ENCODE measurements at places on chromosomes 1 and 21.
A peak's percentile ranks its signal among the peaks of the same experiment; 100 is the strongest.

- no peak for DNase-seq
Observed at GRCh38 chr1:116537040-116537831, 33.6 kb downstream of the CD58 start.

DNA sequence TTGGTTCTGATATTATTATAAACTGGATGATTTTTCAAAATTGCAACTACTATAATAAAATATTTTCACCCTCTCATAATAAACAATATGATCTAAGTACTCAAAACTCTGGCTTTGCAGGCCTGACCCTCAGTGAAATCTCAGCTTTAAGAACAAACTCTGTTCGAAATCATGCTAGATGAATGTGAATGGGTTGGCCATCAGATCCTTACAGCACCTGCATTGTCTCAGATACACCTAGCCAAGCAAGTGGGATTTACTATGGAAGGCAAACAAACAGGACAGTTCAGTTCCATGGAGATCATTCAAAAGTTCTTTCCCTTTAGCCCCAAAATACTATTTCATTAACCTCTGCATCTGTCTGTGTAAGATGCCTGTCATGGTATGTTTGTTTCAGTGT lies 44.8 kb downstream of the STYXL2 start:
- no peak for DNase-seq

GRCh38 chr1:184035719-184036516 lies 1.6 kb downstream of the COLGALT2 start:
- DNase-seq = peak; percentile 4

GRCh38 chr1:111879081-111879480 lies 110.4 kb downstream of the KCND3 start:
- no peak for DNase-seq

- DNase-seq = no peak
Observed at GRCh38 chr1:28139025-28139712, 37.3 kb downstream of the PTAFR start.

DNA sequence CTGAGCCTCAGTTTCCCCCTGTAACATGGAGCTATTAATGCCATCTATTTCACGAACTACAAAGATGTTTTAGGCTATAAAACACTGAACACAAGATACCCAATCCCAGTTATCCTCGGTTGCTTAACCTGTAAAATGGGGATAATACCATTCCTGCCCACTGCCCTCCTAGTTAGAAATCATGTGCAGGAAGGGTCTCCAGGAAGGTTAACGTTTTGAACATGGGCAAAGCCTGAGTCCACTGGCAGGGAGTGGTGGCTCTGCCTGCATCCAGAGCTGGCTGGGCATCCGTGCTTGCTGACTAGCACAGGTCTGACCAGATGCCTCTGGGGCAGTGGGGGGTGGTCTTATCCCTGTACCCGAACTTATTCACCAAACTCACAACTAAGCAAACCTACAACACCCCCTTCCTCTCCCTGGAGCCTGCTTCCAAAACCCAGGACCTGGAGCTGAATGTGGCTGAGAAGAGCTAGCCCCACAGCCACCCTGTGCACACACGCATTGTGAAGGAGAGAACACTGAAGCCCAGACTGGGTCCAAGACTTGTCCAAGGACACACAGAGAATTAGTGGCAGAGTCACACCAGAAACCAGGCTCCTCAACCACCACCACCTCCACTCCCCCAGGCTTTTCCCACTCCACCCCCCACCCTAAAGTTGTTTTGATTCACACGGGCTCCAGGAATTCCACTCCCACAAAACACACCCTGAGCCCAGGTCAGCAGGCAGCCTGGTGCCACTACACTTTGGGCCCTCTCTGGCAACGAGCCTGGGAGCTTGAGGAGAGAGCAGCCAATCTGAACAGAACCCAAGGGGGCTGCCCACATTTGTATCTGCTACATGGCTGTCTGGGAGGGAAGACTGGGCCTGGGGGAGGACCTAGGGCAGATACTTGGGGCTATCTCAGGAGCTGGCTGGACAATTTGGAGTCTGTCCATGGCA lies 1.6 kb downstream of the E2F2 start:
- DNase-seq = no peak

GRCh38 chr1:26277261-26277661 lies 2.6 kb upstream of the SH3BGRL3 start:
- DNase-seq = no peak

- no peak for DNase-seq
Observed at GRCh38 chr1:1128454-1129139, 12.7 kb upstream of the C1orf159 start.

DNA sequence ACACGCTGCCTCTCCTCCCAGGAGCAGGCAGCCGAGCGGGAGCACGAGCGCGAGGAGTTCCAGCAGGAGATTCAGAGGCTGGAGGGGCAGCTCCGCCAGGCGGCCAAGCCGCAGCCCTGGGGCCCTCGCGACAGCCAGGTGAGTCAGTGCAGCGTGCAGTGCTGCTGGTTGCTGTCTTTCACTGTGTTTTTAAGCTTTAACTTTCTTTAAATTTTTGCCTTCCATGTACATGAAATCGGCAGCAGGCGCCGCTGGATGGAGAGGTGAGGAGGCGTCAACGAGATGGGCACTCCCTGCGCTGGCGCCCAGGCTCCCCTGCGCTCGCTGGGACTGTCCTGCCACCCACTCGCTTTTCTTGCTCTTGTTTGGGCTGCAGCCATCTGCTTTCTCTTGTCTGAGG lies 60.7 kb upstream of the DIP2A start:
- no peak for DNase-seq

- no peak for DNase-seq
Observed at GRCh38 chr1:219806020-219806419, 122.3 kb downstream of the SLC30A10 start.

DNA sequence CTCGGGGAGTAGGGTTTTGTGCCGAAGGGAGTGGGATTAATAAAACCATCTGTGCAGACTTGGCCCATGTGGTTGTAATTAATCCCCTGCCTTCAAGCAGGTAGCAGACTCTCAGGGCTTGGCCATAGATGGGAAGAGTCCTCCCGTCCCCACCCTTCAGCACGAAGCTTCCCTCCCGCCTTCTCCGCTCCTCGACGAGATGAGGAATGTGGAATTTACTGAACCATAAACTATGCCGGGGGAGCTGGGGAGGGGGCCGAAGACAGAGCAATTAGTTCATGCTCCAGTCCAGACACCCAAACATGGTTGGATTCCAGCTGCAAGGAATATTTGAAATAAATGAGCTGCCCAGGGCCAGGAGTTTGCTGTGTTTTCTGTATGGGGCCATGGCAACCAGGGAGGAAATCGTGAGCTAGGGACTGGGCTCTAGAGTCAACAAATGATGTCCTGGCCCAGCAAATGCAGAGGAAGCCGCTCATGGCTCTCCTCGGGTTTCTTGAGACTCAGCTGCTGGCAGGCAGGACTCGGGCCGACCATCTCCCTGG lies 78.8 kb downstream of the SPSB1 start:
- DNase-seq = no peak

DNA sequence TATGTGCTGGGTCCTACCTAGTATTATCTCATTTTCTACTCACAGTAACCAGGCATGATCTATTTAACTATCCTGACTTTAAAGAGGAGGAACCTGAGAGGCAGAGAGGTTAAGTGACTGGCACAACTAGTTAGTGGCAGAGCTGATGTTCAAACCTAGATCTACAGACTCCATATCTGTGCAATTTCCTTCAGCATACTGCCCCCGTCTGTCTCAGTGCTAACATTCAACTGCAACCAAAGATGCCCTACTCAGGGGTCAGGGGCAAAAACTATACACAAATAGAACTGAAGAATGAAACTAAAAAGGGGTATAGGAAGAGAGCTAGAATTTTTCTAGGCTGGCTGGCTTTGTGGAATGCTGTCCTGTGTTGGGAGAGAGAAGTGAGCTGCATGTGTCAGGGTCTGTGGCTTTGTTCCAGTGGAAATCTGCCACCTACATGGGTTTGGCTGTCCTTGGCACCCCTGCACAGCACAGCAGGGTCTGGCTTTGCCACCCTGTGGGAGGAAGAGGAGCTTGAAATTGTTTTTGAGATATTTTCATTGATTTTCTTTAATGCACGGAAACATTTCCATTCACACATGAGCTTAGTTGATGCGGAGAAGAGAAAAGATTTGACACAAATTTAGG lies 368.5 kb downstream of the RPS6KC1 start:
- DNase-seq = no peak

DNA sequence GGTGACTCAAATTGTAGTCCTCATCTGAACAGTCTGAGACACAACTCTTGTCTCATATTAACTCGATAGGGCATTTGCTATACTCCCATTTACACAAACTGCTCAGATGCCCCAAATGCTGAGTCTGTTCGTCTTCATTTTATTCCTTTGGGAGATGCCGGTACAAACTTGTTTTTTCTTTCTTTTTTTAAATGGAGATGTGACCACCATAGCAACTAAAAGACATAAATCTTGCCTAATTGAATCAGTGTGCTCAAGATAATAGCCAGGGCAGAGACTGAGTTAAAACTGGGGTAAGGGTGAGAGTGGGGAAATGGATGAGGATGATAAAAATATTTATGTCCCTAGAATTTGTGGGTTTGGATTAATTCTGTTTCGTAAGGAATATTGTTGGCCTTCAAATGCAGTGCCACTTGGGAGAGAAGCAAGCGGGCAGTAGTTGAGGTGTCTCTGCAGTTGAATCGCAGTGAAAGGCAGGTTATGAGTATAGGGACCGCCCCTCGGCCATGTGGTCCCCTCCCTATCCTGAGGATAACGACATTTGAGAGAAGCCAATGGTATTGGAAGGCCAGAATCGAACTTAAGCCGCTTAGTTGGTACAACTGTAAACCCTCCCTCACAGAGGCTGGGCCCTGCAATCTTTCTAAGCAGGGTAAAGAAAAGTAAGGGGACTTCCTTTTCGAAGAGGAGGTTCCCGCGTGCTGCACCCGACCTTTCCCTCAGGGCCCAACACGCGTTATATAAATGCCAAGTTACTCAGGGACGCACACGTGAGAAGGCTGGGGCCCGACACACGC lies 859 bp upstream of the LRRC8B start:
- peak; percentile 72 for DNase-seq

GRCh38 chr1:176789571-176790090 lies 326.7 kb downstream of the PAPPA2 start:
- DNase-seq = no peak

DNA sequence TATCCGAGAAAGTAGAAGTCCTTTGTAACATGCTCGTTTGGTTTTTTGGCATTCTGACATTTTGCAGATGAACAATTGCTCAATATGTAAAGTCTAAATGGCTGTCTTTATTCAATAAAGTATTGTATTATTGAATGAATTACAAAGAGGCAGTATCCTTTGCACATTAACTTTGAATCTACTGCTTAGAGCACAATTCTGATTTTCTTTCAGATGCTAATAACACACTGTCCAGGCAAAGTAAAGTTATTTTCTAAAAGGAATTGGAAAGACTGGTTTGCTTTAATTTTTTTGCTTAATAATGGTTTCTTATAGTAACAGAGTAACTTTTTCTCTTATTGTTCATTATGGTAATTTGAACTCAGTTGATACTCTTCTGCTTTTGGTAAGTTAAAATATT lies 494.8 kb downstream of the RWDD3 start:
- no peak for DNase-seq

- no peak for DNase-seq
Observed at GRCh38 chr1:163381487-163382184, 59.9 kb downstream of the NUF2 start.

DNA sequence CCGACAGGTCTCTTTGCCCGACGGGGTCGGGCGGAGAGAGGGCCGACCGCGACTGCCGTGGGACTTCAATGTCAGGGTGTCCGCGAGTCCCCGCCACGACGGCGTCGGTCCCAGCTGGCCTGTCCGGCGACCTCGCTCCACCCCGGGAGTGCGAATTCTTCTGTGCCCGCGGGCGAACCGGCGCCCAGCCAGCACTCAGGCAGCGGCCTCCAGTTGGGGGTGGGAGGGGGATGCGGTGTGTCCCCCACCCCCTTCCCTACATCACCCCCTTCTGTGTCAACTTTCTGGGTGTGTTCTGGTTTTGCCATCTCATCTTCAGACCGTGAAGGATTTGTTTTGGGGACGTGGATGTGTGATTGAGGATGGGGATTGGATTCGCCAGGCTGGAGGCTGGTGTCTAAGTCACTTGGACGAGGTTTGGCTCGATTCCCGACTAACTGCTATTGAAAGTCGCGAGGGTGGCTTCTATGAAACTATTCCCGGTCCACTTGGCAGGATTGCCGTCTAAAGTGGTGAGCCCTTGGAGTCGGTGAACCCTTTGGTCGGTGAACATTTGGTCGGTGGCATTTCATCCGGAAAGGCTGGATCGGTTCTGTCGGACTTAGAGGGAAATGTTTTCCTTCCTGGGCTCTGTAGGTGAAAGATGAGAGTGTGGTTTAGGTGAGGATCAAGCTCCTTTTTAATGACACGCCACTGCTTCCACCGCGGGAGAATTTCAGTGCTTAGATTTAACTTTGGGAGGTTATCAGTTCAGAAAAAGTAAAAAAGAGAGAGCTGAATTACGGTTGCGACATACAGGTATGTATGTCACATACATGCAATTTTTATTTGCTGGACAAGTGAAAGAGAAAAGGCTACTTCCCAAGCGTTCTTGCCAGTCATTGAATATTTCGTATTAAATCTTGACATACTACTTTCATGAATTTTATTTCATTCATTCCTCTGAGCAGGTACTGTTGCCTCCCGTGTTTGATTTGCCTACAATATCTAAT lies 771 bp downstream of the ABCD3 start:
- no peak for DNase-seq

GRCh38 chr1:97202481-97203380 lies 481.1 kb downstream of the PTBP2 start:
- no peak for DNase-seq

- DNase-seq = no peak
Observed at GRCh38 chr1:179516976-179517705, 58.6 kb downstream of the NPHS2 start.

DNA sequence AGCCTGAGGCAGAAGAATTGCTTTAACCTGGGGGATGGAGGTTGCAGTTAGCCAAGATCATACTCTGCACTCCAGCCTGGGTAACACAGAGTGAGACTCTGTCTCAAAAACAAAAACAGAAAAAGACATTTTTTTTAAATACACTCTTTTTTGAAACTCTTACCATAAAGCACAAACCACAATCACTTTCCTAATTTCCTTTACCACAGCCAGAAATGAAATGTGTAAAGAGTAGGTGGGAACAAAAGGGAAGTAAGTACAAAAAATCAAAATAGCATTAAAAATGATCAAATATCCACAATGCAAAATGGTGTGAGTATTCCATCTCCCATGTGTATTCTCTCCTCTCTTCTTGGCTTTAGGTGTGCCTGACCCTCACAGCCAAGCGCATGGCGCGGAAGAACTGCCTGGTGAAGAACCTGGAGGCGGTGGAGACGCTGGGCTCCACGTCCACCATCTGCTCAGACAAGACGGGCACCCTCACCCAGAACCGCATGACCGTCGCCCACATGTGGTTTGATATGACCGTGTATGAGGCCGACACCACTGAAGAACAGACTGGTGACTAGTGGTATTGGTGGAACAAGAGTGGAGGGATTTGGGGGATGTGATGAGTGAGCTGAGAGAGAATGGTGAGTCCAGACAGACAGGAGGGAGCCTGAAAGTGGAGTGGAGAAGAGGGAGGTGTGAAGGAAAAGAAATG lies 14.9 kb downstream of the ATP1A4 start:
- DNase-seq = no peak

GRCh38 chr1:209769971-209770370 lies 14.1 kb downstream of the TRAF3IP3 start:
- no peak for DNase-seq

All from activated CD4-positive, alpha-beta T cell treated with anti-CD3 and anti-CD28 coated beads for 4 hours (primary cell).